Cardiac septum (tissue), 1 donor: ENCODE measurements at places on chromosomes 16 and 17.

GRCh38 chr16:68642436-68643101 lies 2.5 kb upstream of the CDH3 start:
- DNase-seq: no peak

DNA sequence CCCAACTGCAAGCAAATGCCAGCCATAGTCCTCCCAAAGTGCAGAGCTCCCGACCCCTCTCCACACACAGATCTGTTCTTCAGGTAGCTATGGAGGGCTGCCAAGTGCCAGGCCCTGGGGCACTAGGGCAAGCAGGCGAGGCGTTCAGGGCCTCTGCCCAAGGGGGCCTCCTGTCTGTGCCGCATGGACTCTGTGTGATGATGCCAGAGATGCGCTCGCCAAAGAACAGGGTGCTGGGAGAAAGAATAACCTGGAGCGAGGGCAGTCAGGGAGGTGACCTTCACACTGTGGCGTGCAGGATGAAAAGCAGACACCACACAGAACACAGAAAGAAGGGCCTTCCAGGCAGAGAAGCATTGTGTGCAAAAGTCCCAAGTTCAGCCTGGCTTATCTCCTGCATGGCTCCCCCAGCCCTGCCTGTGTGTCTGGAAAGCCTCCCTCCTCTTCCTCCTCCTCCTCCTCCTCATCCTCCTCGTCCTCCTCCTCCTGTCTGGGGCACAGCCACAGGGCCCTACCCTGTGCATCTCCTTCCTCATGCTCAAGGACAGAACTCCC lies 44.2 kb downstream of the PEMT start:
- no peak for DNase-seq

DNA sequence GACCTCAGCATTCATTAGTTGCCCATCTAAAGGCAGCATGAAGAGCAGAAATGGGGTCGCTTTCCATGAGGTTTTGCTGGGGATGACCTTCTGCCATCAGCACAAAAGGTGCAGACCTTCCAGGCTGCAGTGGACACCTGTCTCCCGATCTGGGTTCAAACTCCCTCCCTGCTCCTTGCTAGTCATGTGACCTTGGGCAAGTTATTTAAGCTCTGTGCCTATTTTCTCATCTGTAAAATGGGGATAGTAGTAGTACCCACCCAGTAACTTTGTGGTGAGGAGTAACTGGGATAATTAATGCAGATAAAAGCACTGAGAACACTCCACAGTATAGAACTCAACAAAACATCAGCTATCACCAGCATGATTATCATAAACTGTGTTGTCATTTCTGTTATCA lies 21.4 kb upstream of the COQ7 start:
- no peak for DNase-seq

DNA sequence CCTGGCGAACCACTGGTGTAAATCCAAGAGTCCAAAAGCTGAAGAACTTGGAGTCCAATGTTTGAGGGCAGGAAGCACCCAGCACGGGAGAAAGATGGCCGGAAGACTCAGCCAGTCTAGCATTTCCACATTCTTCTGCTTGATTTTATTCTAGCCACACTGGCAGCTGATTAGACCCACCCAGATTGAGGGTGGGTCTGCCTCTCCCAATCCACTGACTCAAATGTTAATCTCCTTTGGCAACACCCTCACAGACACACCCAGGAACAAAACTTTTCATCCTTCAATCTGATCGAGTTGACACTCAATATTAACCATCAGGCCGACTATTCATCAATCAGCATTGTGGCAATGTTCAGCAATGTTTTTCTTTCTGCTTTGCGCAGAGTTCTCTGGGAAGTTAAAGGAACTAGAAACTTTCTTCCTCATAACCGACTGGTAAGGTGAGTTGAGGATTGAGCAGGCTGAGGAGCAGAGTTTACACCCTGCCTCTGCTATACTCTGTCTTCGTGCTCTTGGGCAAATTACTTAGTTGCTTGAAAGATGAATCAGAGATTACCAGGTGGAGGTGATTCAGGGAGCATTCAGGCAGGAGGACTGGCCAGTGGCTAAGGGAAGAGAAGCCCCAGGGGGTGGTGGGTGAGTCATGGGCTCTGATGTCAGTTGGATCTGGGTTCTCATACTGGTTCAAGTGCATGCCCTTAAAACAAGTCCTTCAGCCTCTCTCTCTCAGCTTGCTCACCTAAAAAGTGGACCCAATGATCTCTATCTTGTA lies 28.2 kb upstream of the BRD7 start:
- no peak for DNase-seq

DNA sequence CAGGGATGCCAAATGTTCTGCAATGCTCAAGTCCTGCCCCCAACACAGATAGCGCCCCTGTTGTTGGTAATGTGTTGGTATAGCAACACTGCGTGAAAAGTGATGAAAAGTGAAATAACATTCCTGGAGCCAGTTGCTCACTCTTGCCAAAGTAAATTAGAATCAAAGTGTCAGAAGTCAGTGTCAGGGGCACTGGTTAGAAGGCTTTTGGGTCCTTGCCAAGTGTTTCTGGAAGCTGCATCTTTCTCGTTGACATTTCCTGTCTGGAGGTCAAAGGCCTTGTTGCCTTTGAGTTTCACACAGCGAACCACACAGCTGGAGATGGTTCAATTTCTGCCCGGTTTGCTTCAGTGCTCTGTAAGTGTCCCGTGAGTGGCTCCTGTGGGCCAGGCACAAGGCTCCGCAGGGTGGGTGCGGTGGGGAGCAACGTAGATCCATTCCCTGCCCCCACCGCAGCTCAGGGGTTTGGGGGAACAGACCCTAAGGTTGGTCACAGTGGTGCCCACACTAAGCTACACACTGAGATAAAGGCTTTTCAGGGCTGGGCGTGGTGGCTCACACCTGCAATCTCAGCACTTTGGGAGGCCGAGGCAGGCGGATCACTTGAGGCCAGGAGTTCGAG lies 3.6 kb upstream of the SLC16A5 start:
- no peak for DNase-seq

DNA sequence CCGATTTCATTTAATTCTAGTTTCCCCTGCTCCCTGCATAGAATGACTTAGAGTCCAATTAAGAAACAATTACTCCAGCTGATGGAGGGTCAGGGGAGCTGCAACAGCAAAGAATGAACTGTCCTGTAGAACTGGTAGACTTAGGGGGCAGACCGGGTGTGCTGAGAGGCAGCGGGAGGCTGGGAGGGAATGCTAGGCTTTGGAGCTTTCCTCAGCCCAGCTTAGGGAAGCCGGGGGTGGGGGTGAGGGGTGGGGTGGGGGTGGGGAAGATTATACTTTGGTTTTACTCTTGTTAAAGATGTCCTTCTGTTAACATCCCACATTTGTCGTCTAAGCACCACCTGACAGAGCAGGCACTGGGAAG lies 458.6 kb upstream of the ASIC2 start:
- DNase-seq: no peak

GRCh38 chr17:77733576-77734296 lies 224.8 kb upstream of the TNRC6C start:
- DNase-seq: no peak

- DNase-seq: no peak
These were observed 15.1 kb upstream of the PLEKHG4 start for GRCh38 chr16:67264277-67264676.

DNA sequence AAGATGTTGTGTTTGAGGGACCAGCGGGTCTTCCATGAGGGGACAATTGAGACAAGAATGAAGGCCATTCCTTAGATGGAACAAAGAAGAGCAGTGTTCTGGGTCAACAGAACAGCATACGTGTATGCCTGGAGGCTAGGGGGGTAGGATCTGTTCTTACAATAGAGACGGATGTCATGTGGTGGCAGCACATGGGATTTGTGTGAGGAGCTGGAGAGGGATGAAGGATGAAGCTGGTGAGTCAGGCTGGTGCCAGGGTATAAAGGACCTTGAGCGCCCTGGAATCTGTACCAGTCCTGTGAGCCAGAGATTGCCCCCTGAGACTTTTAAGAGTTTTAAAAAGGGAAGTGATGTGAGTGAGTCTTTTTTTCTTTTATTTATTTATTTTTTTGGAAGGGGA lies 22.8 kb upstream of the WFDC1 start:
- DNase-seq: no peak

DNA sequence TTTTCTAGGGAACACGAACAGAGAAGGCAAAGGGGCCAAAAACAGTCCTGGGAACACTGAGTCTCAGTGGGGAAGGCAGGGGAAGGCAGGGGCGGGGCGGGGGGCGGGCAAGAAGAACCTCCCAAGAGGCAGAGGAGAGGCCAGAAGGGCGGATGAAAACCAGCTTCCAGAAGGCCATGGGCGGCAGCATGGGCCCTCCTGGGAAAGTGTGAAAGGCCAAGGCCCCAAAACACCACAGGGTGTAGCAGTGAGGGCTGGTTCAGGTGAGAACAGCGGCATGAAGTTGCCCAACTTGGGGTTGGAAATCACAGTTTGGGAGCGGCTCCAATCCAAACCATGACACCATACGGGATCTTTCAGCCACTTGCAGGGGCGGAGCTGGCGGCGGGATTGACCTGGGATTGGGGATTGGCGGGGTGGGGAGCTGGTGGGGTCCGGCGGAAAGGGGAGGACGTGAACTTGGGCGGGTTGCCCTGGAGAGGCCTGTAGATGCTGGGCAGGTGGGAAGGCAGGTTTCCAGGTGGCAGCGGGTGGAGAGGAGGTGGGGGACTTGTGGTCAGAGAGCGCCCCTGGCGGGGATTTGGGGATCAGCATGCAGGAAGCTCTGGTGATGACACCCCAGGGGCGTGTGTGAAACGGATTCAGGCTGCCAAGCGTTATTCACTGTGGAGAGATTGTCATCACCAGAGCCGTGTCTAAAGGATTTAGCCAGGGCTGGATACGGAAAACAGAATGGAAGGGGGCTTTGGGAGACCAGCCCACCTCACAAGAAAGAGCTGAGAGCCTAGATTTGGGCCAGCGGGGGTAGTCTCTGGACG lies 80.9 kb downstream of the ARHGAP23 start:
- peak; percentile 82 for DNase-seq

DNA sequence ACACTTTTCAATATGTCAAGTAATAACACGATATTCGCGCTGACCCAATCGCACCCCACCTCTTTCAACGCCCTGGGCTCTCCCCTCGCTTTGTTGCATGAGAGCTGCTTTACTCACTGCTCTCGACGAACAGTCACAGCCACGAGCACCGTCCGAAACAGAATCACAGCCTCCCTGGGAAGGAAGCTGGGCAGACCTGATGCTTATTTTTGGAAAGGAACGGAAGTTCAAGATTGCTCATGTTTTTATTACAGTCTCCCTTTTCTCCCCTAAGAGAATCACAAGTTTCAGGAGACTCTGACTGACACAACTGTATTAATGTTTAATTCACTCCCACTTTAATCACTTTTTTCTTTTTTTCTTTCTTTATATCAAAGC lies 67.8 kb downstream of the ANKRD11 start:
- DNase-seq: no peak

GRCh38 chr16:1019231-1020090 lies 37.9 kb downstream of the SOX8 start:
- DNase-seq: no peak

GRCh38 chr16:56999409-57000270 lies 10.3 kb downstream of the NLRC5 start:
- DNase-seq: peak; percentile 55

GRCh38 chr16:24997665-24998064 lies 17.5 kb downstream of the ARHGAP17 start:
- no peak for DNase-seq

DNA sequence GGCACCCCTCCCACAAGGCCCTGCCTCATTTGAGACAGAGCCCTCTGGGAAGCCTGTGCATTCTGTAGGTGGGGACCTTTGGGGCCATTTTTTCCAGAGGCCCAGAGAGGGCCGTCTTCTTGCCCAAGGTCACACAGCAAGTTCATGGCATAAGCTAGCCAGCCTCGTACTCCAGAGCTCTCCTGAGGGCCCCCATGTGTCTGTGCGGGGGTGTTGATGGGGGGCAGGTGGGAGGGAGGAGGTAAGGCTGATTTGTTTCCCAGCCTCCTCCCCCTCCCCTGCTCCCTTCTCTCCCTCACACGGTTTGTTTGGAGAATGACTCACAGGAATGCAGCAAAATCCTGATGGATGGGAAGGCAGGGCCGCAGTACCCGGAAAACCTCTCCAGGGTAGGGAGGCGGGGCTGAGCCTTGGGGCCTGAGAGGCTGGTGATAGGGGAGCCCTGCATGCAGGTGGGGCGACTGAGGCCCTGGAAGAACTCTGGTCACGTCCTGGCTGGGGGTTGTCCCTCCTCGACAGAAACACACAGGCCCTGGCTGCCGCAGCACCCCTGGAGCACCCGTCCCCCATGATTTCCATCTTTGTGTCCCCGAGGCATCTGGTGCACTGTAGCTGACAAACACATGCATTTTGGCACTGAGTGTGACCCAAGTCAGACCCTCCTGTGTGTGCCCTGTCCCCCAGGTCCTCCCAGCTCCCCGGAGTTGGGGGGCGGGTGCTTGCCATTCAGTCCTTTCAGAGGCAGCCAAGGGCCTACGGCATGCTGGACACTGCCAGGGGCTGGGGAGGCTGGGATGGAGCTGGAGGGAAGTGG lies 29.7 kb downstream of the RAI1 start:
- DNase-seq: no peak

DNA sequence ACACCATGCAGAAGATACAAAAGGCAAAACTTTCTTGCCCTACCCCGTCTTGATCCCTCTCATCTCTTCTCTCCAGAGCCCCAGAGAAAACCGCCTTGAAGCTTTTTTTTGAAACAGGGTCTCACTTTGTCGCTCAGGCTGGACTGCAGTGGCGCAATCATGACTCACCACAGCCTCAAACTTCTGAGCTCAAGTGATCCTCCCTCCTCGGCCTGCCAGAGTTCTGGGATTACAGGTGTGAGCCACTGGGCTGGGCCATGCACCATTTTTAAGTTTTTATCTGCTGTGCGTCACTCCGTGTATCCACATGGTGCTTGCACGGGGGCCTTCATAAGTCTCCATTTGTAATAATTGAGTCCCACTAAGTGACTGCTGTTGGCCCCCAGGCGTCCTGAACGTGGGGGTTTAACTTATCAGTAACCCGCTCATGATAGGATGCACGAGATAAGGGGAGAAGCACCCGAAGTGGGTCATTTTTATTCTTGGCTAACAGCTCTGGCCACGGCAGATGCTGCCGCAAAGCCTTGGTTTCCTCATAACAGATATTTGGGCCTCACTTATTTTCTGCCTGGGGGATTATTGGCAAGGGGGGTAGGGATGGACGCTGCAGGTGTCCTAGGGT lies 8.6 kb downstream of the DNAH17 start:
- no peak for DNase-seq

DNA sequence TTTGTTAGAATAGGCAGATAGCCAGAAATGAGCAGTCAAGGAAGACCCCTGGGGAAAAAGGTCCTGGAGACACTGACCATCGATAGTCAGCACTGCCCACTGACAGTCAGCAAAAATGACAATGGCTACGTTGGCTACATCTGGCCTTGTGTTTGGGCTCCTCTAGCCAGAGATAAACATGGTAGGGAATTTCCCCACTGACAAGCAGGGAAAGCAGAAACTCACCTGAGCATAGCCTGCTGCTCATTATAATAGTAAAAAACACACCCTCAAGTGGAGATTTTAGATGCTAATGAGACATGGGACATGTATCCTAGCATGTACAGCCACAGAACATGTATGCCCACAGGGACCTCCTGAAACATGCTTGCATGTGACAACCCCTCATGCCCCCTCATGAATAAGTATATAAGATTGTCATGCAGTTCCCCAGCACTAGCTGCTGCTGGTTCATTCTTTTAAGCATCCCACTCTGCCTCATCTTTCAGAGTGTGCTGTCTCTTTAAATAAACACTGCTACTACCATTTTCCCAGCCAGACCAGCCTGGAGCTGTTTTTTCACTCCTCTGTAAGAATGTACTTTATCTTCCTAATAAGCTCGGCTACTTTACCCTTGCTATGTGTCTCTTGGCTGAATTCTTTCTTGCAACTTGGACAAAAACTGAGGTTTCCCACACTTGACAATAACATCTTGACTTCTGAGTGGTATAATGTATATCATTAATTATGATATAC lies 550.1 kb upstream of the CDH8 start:
- DNase-seq: no peak

- DNase-seq: no peak
These were observed 26.3 kb downstream of the AKAP1 start for GRCh38 chr17:57111386-57111785.
